ENCODE measurements at places on chromosomes 13 and 19.
A peak's percentile ranks its signal among the peaks of the same experiment; 100 is the strongest.

DNA sequence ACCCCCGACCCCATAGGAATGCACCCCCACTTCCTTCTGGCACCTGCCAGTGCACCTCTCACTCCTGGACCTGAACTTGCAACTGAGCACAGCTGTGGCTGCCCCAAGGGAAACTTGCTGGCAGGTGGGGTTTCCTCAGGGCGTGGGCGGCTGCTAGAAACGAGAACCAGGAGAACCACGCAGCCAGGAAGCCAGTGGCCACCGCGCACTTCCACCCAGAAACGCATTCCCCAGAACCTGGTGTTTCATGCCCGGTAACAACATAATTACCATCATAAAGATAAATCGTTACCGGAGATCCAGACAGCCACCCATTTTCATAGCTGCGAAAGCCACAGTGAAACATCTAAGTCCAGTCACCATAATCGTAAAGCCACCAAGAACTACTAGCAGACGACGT is 75.2 kb upstream of the C13orf46 start:
- DNase-seq = no peak

DNA sequence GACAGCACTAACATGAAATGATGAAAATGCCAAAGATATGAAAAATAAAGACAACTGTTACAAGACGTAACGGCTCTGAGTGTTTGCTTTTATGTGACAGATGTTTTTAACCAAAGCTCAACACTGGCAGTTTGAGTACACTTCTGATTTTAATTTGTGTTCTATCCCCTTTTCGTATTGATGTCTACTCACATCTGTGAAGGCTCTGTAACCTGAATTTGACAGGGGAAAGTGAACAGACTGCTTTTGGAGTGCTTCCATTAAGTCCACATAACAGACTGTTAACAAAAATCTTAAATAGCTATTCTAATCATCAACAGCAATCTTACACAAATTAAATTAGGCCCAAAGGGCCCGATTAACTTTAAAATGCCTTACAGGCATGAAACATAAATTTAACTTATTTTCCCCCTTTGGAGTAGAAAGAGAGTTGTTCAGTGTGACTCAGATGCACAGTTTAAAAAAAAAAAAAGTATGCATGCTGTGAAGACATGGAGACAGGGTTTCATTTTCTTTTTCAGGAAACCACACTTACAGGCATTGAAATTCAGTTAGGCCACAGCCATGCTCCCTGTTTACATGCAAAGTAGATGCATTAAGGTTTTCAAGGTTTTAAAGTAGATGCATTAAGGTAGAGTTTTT is 16.3 kb upstream of the RNASEH2B start:
- no peak for DNase-seq

DNA sequence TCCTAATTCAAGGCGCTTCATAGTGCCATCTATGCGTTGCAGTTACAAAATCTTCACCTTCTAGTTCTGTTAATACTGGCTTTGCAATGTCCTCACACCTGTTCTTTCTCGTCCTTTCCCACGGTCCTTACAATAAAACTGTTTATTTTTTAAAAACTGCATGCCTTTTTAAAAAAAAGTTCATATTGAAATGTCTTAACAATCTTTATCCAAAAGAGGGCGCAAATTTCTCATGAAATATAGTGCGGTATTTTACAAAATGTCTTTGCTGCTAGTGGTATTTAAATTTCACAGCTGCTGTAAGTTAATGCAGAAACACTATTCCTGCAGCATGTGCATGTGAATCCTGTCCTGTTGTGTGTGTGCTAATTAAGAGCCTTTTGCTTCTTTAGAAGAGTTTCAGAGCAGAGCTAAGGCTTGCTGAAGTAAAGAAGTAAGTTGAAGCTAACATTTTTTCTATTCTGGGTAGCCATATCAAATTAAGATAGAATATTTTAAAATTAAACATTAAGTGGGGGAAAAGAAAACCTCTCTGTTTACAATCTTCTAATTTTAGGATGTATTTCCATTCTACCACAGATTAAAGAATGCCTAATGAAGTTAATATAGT is 15.8 kb upstream of the CLDN10 start:
- no peak for DNase-seq

GRCh38 chr13:76890021-76890420 is 3.8 kb upstream of the KCTD12 start:
- DNase-seq = no peak

- DNase-seq = peak; percentile 17
Measured at GRCh38 chr19:1168572-1169410, 5.3 kb downstream of the SBNO2 start.

GRCh38 chr13:43484432-43485225 is 302.1 kb downstream of the ENOX1 start:
- no peak for DNase-seq

DNA sequence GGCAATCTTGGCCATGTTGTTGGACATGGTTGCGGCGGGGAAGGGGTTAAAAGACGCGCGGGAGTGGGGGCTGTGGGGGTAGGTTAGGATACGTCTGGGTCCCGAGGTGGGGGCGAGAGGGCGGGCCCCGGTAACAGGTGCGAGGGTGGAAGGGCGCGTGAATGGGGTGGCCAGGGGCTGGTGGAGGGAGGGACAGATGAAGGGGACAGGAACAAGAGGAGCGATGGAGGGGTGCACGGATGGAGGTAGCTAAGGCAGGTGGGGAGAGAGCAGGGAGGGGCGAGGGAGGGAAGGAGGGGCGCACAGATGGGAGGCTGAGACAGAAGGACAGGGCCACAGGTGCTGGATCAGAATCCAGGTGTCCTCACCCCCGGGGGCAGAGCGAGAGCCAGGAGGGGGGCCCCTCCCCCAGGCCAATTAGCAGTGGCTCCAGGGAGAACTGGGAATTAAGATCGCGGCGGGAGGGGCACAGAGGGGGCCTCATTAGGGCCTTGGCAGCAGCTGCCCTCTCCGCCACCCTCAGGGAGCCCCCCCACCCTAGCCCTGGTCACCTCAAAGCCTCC is 1.3 kb downstream of the GNG8 start:
- DNase-seq = no peak

GRCh38 chr13:73513751-73514150 is 454.9 kb downstream of the KLF5 start:
- no peak for DNase-seq

DNA sequence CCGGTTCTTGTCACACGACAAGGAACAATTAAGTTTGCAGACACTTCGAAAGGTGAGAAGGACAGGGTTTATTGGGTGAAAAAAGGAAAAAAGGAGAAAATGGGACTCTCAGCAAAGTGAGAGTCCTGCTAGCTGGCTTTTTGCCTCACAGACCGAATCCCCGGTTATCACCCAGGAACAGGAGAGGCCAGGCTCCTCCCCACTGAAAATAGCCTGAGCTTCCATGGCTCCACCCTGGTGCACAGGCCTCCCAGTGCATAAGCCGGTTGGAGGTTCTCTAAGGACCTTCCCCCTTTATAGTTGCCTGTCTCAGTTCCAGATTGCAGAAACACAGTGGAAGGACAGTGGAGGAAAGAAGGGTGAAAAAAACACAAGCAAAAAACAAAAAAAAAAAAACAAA is 571.7 kb downstream of the KCTD12 start:
- DNase-seq = no peak

- DNase-seq = no peak
Measured at GRCh38 chr19:39190768-39191167, 6.0 kb upstream of the NCCRP1 start.

DNA sequence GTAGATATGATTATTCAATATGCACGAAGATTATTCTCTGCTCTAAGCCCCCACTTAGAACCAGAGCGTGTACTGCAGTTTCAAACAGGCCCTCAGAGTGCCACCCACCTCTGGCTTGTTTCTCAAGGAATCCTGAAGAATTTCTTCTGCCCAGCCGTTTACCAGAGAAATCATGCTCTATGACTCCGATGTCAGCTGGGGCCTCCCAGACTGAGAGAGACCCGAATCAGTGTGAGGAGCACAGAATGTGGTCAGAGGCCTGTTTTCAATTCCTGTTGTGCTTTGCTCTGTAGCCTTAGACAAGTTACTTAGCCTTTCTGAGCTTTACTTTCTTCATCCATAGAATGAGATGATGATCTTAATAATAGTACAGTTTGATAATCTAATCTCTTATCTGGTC is 5.5 kb downstream of the PNMA8C start:
- DNase-seq = no peak

DNA sequence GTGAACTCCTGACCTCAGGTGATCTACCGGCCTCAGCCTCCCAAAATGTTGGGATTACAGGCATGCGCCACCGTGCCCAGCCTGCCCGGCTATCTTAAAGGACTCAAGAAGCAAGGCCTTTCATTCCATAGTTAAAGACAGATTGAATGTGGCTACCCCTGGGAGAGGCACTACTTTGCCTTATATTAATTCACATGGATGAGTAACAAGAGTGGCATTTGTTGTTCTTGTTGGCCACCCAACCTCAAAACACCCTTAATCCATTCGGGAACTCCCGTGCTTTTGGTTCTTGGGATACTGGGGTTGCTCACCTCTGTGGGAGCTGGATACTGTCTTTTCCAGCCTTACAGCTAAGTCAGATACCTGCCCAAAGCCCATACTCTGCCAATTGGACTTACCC is 34.4 kb upstream of the ABCC4 start:
- no peak for DNase-seq

DNA sequence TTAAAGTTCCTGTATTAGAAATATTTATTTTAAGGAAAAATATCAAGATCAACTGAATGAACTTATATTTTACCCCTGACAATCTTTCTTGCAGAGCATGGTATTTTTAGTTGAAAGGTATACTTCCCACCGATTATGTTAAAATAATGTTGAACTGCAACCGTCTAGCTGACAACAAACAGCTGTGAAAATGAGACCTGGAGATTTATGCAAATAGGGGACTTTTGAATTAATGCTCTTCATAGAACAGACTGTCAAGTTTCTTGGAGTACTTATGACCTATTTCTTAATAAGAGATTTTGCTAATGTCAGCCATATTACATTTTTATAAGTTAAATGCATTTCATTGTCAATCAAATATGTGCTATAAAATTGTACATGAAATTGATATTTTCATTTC is 210.9 kb downstream of the NALCN start:
- no peak for DNase-seq

DNA sequence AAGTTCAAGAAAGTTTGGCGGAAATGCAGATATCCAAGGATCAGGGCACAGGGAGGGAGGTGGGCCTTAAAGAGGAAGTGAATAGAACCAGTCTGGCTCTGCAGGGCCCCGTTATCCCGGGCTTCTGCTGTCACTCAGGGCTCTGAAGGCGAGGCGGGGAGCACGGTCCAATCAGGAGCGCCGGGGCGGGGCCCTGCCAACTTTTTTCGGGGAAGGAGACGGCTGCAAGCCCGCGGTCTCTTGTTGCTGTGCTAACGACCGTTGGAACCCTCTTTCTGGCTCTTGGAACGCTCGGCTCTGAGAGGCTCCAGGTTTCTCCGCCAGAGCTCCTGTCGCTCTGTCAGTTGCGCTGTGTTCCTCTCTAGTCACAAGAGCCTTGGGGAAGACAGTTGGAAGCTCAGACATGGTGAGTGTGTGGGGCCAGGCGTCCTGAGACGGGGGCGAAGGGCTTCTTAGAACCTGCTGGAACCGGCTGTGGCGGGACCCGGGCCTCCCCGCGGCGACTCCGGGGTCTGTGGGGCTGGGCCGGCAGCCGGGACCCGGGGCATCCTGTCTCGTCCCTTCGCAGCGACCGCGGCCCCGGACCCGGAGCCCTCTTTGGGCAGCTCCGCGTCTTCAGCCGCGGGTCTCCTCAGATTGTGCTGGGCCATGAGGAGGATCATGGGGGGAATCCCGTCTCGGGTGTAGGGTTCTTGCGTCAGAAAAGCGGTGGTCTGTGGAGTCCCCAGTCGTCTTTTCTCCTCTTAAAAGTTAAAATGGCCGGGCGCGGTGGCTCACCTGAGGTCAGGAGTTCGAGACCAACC is 27.7 kb downstream of the ZNF844 start:
- DNase-seq = peak; percentile 96

GRCh38 chr13:113216254-113217048 is 7.0 kb downstream of the CUL4A start:
- peak; percentile 44 for DNase-seq

GRCh38 chr19:30406220-30407067 is 34.3 kb downstream of the ZNF536 start:
- DNase-seq = no peak

- DNase-seq = no peak
Measured at GRCh38 chr19:55370305-55370988, at the start of gene IL11. IL11 (minus strand) TSS chr19:55370463; CDS start chr19:55370310, 153 bp downstream.

DNA sequence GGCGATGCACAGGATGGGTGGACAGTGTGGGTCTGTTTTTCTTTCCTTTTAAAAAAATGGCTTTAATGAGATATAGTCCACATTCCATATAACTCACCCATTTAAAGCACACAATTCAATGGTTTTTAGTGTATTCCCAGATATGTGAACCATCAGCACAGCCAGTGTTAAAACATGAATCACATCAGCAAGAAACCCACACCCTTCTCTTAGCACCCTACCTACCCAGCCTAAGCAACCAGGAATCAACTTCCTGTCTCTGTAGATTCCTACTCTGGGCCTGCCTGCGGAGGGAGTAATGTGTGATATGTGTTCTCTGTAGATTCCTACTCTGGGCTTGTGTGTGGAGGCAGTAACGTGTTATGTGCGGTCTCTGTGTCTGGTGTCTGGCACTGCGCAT is 11.9 kb downstream of the TMEM255B start:
- DNase-seq = no peak

GRCh38 chr19:42074513-42075363 is 1.2 kb upstream of the ZNF574 start:
- DNase-seq = peak; percentile 38

DNA sequence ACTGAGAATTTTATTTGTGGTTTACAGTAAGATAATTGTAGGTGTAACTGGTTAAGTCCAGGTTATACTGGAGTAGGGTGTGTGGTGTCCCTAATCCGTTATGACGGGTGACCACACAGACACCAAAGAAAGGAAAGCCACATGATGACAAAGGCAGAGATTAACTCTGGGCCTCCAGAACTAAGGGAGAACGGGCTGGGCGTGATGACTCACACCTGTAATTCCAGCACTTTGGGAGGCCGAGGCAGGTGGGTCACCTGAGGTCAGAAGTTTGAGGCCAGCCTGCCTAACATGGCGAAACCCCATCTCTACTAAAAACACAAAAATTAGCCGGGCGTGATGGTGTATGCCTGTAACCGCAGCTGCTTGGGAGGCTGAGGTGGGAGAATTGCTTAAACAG is 10.2 kb upstream of the FUT2 start:
- DNase-seq = no peak

DNA sequence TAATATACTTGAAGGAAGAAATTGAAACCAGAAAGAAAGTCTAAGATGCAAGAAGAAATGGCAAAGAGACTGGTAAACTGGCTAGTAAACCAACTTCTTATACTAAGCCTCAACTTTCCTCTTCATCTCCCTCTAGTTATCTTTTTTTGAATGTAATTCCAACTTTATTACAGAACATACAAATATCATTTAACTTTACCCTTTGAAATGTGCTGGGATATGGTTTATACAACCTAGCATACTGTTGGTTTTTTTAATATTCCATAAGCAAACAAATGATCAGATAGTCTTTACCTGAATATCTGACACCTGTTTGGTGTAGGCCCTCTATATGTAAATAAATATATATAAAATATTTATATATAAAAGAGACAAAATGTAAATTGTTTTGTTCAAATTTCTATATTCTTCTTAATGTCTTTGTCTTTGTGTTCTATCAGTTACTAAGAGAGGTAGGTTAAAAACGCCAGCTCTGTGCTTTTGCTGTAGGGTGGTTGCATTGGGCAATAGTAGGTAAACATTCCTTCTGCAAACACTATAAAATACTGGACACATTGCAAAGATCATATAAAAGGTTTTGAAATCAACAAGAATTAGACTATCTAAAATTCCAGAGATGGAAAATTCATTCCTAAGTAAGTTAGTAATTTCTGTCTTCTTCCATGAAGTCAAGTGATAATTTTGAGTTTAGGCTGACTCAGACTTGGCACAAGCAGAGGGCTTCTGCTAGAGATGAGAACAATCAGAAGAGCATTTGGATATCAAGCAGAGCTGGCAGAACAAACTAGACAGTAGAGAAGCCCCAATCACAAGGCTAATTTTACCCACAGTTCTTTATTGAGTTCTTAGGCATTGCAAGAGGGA is 383.3 kb downstream of the RFC3 start:
- DNase-seq = no peak
